ENCODE measurements at places on chromosomes 2 and 18. TPM values are rescaled to one million over a fixed set of nuclear protein-coding genes. Genes with fewer than 3 reads are reported as not detected.

GRCh38 chr2:65382776-65383357 lies 49.5 kb downstream of the SPRED2 start:
- peak; percentile 94 for DNase-seq

- no peak for DNase-seq
These were observed 108.6 kb upstream of the CCDC150 start for GRCh38 chr2:196530910-196531309.

DNA sequence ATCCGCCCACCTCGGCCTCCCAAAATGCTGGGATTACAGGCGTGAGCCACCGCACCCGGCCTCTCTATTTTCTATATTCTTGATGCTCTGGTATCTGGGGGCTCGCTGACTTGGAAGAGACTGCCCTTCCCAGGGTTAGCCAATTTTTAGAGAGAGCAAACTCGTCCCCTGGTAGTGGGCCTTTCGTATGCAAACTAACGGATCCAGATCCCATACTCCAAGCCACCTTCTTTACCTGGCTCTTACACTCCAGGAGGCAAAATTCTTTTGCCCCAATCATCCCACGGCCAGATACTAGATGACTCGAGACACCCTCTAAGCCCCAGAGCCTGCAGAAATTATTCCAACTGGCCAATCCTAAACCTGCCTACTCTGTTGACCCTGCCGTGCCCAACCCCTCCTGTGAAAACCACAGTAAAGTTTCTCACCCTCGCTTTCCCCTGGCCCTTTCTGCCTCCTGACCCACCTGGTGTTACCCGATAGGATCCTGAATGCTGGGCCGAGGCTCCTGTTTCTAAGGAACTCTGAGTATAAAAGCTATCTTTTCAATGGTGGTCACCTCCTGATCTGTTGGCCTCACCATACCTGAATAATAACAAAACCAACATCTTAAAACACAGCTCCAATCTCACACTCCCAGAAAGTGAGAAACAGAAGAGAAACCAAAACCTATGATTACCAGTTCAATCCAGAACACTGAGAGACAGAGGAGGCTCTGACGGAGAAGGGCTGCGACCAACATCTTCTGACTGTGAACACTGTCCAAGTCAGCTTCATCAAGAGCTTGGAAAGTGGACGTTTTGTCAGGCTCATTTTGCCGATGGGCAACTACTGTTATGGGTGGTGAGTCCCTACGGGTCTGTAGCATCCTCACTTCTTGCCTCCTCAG lies 57.6 kb upstream of the ZNF532 start:
- DNase-seq: no peak

DNA sequence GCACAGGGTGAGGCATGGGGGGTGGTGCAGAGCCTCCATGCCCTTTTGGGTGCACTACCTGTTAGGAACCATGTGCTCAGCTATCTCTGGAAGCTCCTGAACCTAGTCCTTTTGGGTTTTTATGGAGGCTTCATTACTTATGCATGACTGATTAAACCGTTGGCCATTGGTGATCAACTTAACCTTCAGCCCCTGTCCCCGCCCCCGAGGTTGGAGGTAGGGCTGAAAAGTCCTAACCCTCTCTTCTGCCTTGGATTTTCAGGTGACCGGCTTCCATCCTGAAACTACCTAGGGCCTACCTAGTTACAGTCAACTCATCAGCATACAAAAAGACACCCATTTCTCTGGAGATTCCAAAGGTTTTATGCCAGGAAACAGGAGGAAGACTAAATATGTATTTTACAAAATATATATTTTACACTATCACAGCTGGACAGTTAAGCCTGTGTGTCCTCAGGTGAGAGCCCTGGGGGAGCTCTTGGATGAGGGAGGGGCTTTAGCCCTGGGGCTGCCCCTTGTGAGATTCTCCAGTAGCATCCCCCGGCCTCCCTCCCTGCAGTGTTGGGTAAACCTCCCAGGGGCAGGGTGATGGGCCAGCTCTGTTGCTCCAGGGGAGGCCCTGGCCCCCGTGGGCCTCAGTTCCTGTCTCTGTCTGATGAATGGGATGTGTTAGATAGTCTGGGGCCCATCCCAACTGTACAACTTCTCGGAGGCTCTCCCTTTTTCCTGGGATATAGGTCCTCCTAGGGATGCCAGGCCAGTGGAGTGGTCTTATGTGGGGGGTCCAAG lies 24.1 kb downstream of the GLI2 start:
- DNase-seq: peak; percentile 26

DNA sequence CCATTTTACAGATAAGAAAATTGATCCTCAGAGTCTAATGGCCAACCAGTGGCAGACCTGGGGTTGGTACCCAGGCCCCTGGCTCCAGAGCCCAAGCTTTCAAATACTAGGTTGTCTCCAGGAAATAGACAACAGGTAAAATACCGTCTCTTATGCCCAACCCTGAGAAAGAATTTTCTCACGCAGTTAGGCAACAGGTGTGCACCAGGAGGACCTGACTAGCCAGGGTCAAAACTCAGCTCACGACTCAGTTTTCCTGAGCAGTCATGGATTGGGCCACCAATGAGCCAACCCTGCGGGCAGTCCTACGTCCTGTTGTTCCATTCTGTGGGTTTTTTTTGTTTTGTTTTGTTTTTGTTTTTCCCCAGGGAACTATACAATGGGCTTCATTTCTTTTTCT lies 13.5 kb downstream of the TRIB2 start:
- DNase-seq: no peak

GRCh38 chr18:12598181-12598930 lies 59.6 kb downstream of the SPIRE1 start:
- no peak for DNase-seq

- DNase-seq: no peak
These were observed 22.0 kb downstream of the MARCHF4 start for GRCh38 chr2:216350214-216350791.

- no peak for DNase-seq
These were observed 29.8 kb downstream of the ARMC9 start for GRCh38 chr2:231228223-231228622.

DNA sequence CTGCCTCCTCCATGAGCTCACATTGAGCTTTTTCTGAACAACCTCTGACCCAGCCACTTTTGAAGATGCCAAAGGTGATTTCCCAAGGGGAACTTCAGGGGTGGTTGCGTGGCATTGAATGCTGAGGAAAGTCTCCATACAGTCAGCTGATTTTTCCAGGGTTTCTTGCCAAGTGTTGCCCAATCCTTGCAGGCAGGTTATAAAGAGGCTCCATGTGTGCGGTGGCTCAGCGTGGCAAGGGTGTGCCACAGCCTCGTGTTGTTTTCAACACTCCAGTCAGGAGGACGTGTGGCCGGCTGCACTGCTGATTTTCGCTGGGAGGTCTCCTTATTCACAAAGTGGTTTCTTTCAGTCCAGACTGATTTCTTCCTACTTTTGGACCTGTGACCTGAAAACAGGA lies 81.4 kb upstream of the GATA6 start:
- no peak for DNase-seq

DNA sequence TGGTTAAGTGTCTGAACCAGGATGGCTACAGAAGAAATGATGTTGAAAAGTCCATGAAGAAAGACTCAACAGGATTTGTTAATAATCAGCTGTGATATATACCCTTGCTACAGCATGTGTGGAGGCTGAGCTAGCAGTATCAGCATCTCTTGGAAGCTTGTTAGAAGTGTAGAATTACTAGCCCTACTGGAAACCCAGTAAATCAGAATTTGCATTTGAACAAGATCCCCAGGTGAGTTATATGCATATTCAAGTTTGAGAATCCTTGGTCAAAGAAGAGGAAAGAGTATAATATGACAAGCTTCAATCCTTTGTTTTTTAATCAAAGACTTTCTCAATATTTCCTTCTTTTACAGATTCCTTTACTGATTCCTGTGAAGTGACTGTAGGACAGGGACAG lies 109.0 kb upstream of the KCNJ3 start:
- DNase-seq: no peak

- DNase-seq: peak; percentile 12
These were observed 12.8 kb upstream of the DNPEP start for GRCh38 chr2:219400562-219400961.

DNA sequence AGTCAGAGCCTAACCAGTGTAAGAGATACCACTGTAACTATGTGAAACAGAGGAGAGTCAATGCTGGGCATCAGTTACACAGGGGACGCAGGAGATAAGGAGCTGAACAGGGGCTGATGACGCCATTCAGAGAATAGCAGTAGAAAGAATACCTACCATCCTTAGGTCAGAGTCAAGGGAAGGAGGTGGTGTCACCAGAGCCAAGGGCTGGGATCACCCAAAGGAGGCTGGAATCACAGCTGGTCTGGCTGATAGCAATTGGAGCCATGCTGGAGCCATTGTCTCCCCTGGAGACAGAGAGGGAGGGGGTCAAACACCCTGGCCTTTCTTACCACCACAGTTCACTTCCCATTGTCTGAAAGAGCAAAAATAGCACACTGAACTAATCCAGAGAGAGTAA lies 37.3 kb upstream of the C18orf32 start:
- DNase-seq: no peak

The ATP8B1 gene
- total RNA-seq: 76.5 TPM

The OTOS gene
- total RNA-seq: not detected
